T-cell (primary cell): ENCODE measurements at places on chromosomes 2 and 18. TPM values are rescaled to one million over a fixed set of nuclear protein-coding genes. Genes with fewer than 3 reads are reported as not detected.

DNA sequence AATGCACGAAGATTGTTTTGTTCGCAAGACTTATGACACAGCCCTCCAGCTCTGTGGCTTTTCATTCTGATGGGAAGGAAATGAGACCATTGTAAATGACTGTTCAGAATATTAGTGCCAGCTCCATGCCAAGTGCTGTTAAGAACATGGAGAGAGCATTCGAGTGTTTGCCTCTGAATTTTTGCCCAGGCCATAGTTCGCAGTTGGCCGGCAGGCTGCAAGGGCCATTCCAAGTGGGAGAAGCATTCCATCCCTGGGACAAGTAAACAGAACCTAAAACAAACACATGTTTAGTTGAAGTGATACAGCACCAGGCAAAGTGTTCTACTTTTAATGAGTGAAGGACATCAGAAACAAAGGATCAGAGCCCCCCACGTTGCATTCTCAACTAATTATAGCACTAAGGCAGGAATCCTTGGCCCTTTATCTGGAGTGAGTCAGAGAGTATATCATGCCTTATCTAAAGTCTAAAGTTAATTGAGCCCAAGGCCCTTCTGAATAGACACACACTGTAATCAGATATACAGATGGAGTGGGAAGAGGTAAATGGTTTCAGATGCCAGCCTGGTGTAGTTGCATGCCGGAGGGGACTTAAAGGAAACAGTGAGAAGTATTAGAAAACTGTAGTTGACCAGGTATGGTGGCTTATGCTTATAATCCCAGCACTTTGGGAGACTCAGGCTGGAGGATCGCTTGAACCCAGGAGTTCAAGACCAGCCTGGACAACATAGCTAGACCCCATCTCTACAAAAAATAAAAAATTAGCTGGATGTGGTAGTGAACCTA is 53.3 kb downstream of the NEDD4L start:
- no peak for DNase-seq

DNA sequence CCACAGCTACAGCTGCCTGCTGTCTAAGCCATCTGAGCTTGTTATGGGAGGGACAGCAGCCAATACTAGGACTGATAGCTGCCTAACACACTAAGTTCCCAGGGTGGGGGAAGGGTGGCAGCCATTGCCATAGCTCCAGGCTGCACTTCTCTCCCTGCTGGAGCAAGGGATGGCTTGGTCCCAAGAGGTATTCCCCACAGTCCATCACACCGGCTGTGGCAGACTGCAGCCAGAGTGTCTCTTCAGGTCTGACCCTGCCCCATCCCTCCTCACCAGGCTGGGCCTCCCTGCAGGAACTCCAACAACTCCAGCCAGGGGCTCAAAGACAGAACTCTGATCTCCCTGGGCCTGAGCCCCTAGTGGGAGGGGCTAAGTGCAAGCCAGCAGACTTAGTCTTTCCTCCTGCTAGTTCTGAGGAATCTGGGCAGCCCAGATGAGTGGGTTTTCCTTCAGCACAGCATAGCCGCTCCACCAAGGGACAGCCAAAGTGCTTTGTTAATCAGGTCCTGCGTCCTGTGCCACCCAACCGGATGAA is 632.1 kb downstream of the SOCS6 start:
- no peak for DNase-seq

Gene CYP26B1
- total RNA-seq: not detected

- DNase-seq: no peak
Observed at GRCh38 chr2:204982303-204982702, 437.0 kb downstream of the PARD3B start.

GRCh38 chr2:128346291-128347170 is 27.9 kb upstream of the HS6ST1 start:
- DNase-seq: no peak

GRCh38 chr2:31075431-31075830 is 62.8 kb downstream of the GALNT14 start:
- no peak for DNase-seq

DNA sequence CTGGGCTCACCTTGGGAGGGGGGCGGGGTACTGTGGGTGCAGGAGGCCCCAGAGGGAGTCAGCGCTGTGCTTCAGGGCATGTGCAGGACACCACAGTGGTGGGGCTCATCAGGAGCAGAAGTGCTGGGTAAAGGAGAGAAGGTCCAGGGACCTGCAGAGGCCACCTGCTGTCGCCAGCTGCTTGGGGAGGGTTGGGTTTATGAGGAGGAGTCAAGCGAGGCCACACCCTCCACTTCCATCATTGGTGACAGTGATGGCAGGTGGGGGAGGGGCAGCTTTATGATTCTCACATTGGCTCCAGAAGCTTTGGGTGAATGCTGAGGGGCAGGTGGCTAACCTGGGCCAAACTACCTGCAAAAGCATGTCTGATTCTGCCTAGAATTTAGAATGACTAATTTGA is 392.6 kb downstream of the HRH4 start:
- DNase-seq: no peak

Gene IL36RN
- not detected for total RNA-seq

- DNase-seq: no peak
Observed at GRCh38 chr2:54918647-54919280, 131.5 kb downstream of the RTN4 start.

- no peak for DNase-seq
Observed at GRCh38 chr2:7881466-7881865, 800.4 kb upstream of the ID2 start.

GRCh38 chr2:71506222-71507153 is 53.1 kb downstream of the DYSF start:
- DNase-seq: no peak

DNA sequence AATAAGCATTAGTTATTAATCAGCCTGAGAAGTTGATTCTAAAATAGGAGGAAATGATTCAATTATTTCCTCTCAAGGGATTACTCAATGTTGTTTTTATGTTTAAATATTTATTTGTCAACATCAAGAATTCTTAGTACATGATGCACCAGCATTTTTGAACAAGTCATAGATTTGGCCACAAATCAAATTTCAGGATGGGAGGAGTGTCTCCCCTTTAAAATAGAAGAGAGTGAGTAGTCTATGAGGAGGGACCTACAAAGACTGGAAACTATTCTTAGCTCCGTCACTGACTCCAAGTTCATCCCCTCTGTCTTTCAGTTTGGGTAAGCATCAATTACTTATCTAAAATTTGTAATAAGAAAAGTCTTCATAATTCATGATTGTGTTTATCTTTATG is 18.6 kb upstream of the IL18R1 start:
- no peak for DNase-seq

Gene CRIM1
- 4.2 TPM for total RNA-seq

Gene PNKD
- total RNA-seq: 19.8 TPM

- DNase-seq: no peak
Observed at GRCh38 chr2:234536178-234536965, 39.5 kb upstream of the ARL4C start.

DNA sequence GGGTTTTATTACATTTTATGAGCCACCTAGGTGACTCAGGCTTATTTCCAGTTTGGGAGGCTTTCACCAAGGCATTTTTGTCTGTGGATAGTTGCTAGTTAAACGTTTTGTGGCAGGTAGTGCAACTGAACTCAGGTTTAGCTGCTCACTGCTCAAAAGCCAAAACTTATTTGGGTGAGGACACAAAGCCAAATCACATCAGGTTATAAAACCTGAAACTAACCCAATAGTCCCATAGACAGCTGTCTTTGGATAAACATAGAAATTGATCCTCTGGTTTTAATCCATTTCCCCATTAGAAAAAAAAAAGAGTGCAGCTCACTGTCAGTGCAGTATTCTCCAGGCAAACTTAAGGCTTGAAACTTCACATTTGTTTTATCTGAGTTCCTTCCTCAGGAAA is 362.6 kb upstream of the TFPI start:
- DNase-seq: no peak

GRCh38 chr2:49616800-49617199 is 462.5 kb upstream of the FSHR start:
- no peak for DNase-seq

- DNase-seq: no peak
Observed at GRCh38 chr2:207337234-207338219, 171.8 kb upstream of the KLF7 start.

Gene KRTCAP3
- 21.1 TPM for total RNA-seq

DNA sequence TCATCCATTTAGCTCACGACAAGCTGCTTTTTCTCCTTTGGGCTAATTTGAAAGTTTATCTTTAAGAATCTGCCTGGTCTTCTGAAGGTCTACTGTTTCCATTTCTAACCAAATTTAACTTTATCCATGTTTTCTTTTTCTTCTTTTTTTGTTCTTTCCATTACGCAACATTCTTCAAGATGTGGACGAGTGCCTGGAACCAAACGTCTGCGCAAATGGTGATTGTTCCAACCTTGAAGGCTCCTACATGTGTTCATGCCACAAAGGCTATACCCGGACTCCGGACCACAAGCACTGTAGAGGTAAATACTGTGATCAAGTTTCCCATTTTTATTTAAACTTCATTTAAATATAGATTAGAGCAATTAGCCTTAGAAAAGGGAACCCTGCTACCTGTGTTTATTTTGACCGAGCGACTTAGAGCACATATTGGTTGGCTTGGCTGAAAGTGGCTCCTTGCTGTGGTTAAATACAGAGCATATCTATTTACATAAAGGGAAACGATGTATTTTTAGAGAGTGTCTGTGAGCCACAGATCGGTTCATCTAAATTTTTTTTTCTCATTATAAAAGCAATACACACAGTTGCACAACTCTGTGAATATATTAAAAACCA is 183.4 kb upstream of the RASGRP3 start:
- DNase-seq: no peak

Gene CFC1B
- not detected for total RNA-seq

DNA sequence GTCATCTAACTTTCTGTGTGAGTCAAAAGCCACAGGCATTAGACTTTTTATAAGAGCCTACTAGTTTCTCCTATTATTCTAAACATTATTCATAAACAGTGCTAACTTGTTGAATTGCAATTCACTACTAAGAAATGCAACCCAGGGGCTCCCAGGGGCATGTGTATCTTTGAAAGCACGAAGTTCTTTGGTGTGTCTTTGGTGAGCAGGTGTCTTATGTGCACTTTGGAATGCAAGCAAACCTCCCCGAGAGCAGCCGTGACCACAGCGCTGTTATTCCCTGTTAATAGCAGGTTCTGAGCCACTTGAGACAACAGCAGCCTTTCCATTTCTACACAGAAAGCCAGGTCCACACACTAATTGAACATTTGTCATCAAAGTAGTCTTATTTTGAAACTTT is 123.5 kb downstream of the PRKRA start:
- DNase-seq: no peak

Gene ANKRD30B
- total RNA-seq: not detected

GRCh38 chr2:43899589-43899988 is 60.8 kb downstream of the ABCG8 start:
- DNase-seq: no peak

GRCh38 chr18:77052983-77053309 is 79.6 kb downstream of the MBP start:
- DNase-seq: no peak

Gene PROM2
- 0.30 TPM for total RNA-seq

Gene FIGN
- total RNA-seq: not detected
